ENCODE measurements at places on chromosomes 1 and 21.

GRCh38 chr1:47209091-47209490 is 19.3 kb upstream of the PDZK1IP1 start:
- DNase-seq, result no peak

GRCh38 chr1:116128664-116129063 is 17.5 kb downstream of the MAB21L3 start:
- DNase-seq, result no peak

- no peak for DNase-seq
Measured at GRCh38 chr1:119226913-119227312, 86.5 kb upstream of the WARS2 start.

DNA sequence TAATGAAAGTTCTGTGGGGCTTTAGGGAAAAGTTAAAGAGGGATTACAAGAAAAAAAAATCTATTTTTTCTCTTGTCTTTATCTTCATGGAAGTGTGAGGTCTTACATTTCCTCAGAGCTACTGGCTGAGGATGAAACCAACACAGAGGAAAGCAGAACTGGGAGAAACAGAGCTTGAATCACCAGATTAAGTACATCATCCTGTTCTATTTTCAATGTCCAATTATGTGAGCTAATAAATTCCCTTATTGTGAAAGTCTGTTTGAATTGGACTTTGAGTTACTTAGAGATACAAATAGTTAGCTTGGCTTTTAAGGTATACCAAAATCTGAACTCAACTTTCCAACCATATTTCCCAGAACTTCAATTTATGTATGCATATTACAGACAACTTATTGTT is 69.2 kb downstream of the LPGAT1 start:
- no peak for DNase-seq

DNA sequence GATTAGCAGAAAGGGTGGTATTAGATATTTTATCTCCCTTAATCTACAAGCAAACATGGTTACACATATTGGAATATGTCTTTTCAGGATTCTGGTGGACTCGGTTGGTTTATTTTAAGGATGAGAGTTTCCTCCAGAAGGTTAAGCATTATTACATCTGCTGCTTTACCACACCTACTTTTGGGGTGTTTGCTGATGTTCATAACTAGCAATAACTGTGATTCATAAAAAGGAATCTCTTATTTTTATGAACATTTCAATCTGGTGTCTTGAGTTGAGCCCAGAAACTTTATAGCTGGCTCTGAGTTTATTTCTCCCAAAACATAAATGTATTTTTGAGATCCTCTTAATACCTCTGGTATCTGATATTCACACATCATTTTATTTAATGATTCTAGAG is 82.7 kb downstream of the LRRC8D start:
- no peak for DNase-seq

DNA sequence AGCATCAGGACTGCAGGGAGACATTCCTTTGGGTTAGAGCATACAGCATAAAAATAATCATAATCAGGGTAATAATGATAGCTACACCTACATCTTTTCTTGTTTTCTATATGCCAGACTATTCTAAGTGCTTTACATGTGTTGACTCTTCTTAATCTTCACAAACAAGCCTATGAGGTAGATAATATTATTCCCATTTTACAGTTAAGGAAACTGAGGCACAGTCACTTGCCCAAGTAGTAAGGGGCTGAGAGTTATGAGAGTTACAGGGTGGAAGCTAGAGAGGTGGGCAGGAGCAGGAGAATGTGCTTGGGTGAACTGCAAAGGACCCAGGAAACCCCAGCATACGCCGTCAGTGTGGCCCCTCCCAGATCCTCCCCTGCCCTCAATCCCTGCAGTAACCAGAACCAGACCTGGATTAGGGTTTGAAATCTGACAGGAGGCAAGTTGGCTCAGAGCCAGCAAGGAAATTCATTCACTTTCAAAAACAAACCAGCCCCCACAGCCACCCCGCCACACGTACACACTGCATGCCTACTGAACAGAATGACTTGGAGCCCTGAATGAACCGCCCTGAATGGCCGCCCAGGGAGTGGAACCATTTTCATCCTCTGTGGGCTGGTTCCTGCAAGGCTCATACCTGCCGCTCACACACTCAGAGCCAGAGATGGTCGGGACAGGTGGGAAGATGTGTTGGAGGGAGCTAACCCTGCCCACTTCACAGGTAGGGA is 126.1 kb downstream of the TRABD2B start:
- DNase-seq, result no peak

- no peak for DNase-seq
Measured at GRCh38 chr1:7255303-7256058, 470.2 kb downstream of the CAMTA1 start.

- DNase-seq, result no peak
Measured at GRCh38 chr1:55081905-55082296, 42.6 kb downstream of the PCSK9 start.

DNA sequence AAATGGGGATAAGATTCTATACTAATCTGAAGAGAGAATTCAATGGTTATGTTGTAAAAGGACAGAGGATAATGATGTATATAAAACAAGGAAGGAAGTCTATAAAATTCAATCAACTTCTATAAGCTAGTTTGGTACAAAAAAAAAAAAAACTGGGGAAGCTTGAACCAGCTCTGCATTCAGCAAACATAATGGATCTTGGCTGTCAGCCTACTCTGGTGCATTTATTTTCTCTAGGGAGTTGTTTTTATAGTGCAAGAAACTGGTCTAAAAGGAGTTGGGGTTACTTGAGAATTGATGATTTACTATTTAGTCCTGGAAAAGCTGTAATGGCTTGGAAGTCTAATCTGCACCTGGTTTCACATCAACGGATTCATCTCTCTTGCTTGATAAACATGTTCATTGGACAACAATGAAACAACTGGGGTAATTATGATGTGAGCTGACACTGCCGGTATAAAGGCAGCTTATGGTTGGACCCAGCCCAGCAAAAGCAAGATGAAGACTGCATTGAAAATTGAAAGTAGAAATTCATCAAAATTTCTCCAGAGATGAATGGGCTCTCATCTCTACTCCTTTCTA is 199.4 kb upstream of the NRIP1 start:
- DNase-seq, result no peak

- no peak for DNase-seq
Measured at GRCh38 chr21:41360072-41360821, 1.6 kb upstream of the MX2 start.

- DNase-seq, result peak; percentile 44
Measured at GRCh38 chr1:222009105-222009730, 267.3 kb upstream of the DUSP10 start.

GRCh38 chr1:166977951-166978350 is 2.6 kb upstream of the ILDR2 start:
- DNase-seq, result no peak

DNA sequence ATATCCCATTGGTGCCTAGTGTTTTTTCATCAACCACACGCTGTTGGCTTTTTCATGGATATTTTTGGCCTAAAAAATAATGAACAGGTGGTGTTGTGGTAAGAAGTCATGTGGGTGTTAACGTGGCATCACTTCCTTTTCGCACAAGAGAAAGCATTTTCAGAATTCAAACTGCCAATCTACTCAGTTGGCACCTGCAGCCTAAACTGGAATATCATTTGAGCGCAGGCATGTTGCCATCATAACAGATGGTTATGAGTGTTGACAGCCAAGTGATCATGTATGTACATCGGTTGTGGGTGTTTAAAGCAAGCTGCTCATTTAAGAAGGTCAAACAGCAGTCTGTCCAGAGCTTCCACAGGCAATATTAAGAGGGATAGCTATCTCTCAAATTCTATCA is 1963.0 kb downstream of the NCAM2 start:
- no peak for DNase-seq

DNA sequence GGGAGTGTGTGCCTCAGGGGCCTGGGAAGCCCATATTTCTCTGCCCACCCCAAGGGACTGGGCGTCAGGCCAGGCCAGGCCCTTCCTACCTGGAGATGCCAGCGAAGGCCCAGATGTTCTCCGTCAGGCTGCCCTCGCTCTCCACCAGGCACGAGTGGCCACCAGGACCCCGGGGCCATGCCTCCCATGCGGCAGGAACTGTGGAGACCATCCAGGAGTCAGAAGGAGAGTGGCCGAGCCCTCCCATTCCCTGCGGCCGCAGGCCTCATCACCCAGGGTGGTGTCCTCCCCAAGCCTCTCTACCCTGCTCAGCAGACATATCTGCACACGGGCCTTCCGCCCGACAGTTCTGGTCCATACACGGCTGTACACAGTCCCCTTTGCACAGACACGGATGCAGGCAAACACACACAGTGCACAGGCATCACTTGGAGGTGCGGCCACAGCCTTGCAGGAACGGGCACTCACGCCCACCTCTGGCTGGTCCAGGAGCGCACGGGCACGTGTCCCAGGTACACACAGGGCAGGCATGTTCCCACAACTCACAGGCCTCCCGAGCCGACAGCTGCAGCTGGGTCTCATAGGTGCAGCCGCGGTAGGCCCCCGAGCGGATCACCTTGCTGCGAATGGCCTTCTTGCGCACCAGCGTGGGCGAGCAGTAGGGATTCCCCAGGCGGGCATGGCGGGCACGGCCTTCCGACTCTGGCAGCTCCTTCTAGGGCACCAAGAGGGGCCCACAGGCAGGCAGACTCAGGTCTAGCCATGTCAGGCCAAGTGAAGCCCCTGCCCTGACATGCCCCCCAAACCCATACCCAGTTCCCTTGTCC is 5.9 kb upstream of the KIF17 start:
- no peak for DNase-seq

GRCh38 chr21:31088474-31088751 is 50.1 kb upstream of the KRTAP19-8 start:
- DNase-seq, result no peak

GRCh38 chr1:108976658-108977057 is 13.4 kb upstream of the CLCC1 start:
- no peak for DNase-seq

DNA sequence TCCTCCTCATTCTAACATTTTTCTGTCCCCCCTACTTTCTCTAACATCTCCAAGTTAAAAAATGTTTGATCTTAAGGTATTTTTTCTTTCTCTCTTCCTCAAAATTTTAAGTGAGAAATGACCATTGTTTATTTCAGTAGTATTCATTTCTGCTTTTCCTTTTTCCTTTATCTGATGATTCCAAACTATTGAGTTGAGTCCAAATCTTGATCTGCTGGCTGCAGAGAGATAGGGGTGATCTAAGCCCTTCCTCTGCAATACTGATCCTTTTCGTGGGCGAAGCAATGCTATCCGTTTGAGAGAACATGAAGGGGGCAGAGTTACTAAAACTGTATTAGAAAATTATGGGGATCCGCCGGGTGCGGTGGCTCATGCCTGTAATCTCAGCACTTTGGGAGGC is 516 bp upstream of the NMNAT2 start:
- no peak for DNase-seq

- DNase-seq, result no peak
Measured at GRCh38 chr1:99560207-99561040, 85.5 kb upstream of the PALMD start.

DNA sequence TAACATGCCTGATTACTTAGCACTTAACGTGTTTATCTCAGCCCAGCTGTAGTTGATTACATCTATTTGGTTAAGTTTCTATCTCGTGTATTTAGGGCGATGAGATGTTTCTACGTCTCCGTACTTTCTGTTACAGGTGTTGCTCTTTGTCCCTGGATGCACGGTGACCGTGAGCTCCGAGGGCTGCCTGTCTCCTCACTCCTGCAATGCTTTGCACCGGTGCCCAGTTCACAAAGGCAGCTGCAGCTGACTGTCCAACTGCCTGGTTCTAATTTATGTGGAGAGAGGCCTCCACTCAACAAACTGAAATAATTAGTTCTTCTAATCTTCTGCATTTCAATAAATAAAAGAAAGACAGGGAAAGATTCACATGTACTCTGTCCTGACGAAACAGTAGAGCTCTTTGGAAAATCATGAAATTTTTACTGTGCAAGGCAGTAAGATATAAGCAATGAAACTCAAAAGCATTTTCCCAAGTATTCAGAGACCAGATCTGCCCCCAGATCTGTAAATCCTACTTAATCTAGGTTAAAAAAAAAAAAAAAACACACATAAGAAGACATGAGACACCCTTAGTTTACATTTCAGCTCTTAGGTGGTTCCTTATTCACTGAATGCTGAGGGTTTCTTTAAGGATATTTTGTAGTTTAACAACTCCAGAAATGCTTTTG is 108.2 kb downstream of the TGFBR3 start:
- no peak for DNase-seq

DNA sequence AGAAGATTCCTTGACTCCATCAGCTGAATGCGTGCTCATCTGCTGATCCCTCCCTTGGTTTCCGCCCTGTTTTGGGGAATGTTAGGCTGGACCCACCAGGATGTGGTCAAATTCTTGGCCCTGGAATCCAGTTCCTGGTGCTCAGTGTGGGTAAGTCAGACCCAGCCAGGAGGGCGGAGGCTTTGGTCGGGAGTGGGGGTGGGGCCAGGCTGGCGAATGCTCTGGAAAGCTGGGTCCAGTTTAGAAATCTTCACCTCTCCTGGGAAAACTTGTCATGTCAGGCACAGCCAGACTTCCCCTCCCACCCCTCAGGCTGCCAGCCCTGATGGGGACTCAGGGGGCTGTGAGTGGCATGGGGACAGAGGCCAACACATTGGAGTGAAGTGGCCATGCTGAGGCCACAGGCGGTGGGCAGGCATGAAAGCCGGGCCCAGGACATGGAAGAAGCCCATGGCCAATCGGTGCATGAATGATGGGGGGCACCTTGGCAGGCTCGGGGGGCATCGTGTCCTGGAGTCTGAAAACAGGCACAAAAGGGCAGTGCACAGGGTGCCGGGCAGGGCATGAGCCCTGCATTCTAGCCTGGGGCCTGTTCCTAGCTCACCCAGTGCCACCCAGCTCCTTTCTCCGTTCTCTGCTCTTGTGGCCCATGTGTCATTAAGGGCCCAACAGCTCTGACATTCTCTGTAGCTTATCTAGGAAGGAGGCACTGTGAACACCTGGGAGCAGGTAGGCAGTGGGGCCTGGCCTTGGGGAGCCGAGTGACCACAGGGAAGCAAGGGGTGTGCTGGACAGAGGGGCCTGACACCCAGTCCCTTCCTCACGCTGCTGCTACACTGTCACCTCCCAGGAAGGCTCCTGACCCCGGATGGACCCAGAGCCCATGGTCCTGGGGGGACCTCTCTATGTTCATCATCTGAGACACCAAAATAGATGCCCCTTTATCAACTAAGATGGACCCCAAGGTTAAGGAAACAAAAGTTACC is 14.6 kb upstream of the PADI1 start:
- DNase-seq, result no peak

- DNase-seq, result no peak
Measured at GRCh38 chr1:201938440-201939035, 7.8 kb downstream of the LMOD1 start.

GRCh38 chr1:59151860-59152259 is 145.0 kb upstream of the FGGY start:
- DNase-seq, result no peak

GRCh38 chr1:213291526-213291925 is 240.5 kb downstream of the RPS6KC1 start:
- DNase-seq, result no peak

GRCh38 chr1:67882196-67882958 is 49.1 kb upstream of the GNG12 start:
- no peak for DNase-seq

DNA sequence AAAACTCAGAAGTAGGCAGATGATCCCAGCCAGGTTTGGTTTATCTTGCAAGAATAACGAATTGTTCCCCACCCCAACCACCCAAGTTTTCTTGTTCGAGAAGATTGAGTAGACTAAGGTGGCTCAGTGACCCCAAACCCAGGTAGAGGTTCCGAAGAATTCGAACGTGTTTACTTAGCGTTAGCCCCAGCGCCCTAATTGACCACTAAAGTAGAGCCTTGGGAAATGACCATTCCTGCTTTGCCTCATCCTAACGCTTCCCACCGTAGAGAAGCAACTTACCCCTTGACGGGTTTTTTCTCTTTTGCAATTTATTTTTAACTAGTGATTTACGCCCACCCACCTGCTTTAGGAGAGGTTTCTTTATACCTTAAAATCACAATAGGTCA is 870 bp downstream of the FBXO28 start:
- DNase-seq, result no peak

All from CD4-positive, alpha-beta T cell treated with Interleukin-2 at 100 ng/mL for 4 hours (primary cell).